ENCODE measurements at places on chromosomes 7 and 10.

DNA sequence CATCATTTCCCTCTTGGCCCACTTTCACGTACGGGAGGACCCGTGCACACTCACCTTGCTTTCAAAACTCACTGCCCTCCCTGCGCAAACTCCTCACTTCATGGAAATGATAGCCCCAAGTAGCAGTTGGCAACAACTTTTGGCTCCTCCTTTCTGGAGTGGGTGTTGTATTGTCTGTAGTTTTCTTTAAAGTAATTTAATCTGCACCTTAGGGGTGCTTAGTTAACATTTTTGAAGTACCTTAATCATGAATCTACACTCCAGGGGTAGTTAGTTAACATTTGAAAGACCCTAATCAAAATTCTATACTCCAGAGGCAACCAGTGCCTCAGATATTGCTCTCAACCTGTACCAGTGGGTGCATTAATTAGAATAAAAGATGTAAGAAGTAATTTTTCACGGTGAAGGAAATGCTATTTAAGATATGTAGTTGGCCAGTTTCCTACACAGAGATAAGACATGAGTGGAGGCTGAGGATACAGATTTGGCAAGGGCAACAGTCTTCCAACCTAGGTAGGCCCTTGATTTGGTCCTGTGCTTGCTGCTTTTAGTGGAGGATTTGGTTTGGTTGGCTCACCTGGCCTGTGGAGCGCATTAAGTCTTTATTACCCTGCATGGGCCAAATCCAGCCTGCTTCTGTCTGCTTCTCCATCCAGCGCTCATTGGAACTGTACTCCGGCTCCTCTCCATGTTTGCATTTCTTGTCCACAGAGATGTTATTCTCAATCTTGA, 93.0 kb downstream of the EXOC4 start:
- DNase-seq: no peak

DNA sequence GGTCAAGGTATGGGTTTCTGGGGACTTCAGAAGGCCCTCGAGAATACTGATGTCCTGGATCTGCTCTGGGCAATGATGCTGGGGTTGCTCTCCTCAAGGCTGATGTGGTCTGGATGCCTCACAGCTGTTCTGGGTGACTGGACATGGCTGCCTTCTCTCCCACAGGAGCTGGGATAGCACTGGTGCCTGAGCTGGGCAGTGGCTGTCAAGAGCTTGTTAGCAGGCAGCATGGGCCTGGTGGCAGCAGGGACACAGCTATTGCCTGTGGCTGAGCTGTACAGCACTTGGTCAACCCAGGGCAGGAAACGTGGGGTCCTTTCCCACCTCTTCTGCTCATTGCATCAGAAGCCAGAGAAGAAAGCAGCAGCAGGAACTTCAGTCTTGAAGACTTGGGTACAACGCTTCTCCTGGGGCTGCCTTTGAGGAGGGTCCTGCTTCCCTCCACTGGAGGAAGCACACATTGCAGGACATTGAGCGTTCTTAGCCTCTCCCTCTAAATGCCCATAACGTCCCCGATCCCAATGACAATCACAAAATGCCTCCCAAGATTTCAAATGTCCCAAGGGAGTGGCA, 13.0 kb downstream of the ADCYAP1R1 start:
- DNase-seq: no peak

GRCh38 chr7:22672846-22673680, 53.9 kb upstream of the IL6 start:
- DNase-seq: no peak

DNA sequence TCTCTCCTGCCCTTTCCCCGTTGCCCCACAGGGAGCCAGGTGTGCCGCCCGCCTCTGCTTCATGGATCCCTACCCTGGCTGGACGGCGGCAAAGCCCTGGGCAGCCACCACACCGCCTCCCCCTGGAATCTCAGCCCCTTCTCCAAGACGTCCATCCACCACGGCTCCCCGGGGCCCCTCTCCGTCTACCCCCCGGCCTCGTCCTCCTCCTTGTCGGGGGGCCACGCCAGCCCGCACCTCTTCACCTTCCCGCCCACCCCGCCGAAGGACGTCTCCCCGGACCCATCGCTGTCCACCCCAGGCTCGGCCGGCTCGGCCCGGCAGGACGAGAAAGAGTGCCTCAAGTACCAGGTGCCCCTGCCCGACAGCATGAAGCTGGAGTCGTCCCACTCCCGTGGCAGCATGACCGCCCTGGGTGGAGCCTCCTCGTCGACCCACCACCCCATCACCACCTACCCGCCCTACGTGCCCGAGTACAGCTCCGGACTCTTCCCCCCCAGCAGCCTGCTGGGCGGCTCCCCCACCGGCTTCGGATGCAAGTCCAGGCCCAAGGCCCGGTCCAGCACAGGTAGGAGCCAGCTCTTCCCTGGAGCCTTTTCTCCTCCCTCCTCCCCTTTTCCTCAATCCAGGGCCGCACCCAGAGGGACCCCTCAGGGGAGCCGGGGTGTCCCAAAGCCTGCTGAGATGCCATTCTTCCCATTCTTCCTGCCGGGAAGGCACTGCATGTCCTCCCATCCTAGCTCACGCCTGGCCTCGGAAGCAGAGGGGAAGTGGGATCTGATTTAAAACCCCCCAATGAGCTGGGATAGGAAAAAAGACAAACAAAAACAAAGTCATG, 4.0 kb downstream of the GATA3 start:
- DNase-seq: no peak

DNA sequence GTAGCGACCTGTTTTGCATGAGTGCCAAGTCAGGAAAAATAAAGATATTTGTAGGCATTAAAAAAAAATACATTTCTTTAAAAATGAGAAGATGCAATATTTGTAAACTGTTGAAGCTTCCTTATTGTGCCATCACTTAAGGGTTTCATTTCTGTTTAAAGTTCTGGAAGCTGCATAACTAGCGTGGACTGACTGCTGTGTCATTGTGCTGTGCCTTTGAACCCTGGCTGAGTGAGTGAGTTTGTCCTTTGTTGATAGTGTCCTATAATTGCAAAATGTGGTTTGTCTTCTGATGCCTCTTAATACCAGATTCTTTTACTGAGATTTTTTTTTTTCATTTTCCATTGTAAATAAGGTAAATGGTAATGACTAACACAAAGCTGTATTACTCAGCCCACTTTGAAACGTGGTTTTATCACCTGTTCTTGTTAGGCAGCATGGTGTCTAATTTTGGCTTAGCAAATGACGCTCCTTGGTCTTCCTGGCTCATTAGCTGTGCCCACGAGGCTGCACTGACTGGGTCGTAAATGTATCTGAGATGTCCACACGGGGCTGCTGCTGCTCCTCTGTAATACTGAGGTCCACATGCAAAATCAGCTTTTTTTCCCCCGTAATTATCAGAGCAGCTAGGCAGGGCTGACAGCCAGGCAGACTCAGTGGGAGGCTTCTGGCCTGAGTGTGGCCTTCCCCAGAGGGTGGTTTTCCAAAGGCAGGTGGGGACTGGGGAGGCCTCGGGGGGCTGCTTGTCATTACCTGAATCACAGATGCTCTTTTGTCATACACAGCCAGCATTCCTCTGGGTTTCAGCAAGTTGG, 14.8 kb downstream of the ZSCAN25 start:
- DNase-seq: no peak

- DNase-seq: no peak
These were observed 469.7 kb upstream of the COBL start for GRCh38 chr7:51786284-51786683.

Measured in activated CD8-positive, alpha-beta memory T cell treated with anti-CD3 and anti-CD28 coated beads for 1 hour (primary cell).